ENCODE measurements at places on chromosomes 5 and 9.

- peaks cover 6% of the 10 kb centered on the region for H3K36me3 ChIP-seq
- peaks cover 23% of the 10 kb centered on the region for H3K4me1 ChIP-seq
- no peak overlapping the region for H3K4me3 ChIP-seq
- H3K27me3 ChIP-seq, result no peaks in the 10 kb centered on the region
Observed at GRCh38 chr5:55694152-55694830, 17.8 kb downstream of the SLC38A9 start.

- H3K27ac ChIP-seq, result no peak overlapping the region
- no peak overlapping the region for H3K4me3 ChIP-seq
- H3K36me3 ChIP-seq, result no peaks in the 10 kb centered on the region
- no peaks in the 10 kb centered on the region for H3K27me3 ChIP-seq
Observed at GRCh38 chr5:154791535-154791934, 36.4 kb downstream of the LARP1 start.

DNA sequence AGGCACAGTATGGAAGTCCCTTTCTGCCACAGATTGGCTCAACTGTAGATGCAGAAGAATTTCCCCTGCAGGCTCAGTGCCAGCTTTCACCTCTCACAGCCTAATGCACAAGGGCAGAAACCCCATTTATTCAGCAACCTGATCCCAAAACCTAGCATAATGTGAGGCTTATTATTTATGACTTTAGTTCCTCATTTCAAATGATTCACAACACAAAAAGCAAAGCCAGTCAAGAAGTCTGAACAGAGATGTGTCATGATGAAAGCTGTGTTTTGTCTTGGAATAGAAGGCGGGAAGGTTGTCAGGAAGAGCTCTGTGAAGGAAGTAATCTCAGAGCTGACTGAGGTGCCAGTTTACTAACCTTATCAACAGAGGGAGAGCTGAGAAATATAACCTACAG lies 369.7 kb downstream of the LRRC70 start:
- no peak overlapping the region for H3K4me3 ChIP-seq
- no peaks in the 10 kb centered on the region for H3K4me1 ChIP-seq
- no peaks in the 10 kb centered on the region for H3K36me3 ChIP-seq
- no peak overlapping the region for H3K27ac ChIP-seq
- H3K27me3 ChIP-seq, result no peaks in the 10 kb centered on the region

DNA sequence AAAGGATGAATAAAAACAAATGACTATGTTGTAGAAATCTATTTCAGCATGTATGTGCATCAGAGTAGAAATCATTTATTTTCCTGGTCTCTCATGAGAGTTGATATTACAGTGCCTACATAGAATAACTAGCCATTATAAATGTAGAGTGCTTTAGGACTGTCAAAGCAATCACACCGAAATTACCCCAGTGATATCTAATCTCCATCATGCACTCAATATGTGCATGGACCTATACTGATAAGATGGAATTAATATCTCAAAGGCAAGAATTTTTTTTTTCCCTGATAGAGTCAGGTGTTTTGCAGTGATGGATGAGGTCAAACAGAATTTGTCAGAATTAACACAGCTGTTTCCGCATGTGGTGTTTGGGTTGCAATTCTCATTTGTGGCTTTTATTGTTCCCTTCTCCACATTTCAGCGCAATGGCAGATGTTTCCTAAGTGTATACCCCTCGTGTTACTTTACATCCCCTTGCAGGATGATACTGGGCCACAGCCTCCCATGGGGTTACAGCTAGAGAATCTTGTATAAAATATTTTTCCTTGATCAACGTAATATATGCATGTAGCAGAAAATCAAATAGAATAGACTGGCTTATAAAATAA lies 298.8 kb downstream of the RASEF start:
- H3K4me1 ChIP-seq, result no peaks in the 10 kb centered on the region
- DNase-seq, result no peak
- no peaks in the 10 kb centered on the region for H3K27me3 ChIP-seq
- no peak overlapping the region for H3K4me3 ChIP-seq

- H3K36me3 ChIP-seq, result no peaks in the 10 kb centered on the region
- DNase-seq, result no peak
- H3K4me1 ChIP-seq, result no peaks in the 10 kb centered on the region
Observed at GRCh38 chr9:3855929-3856328, 330.1 kb upstream of the RFX3 start.

GRCh38 chr5:124741711-124742496 lies 4.5 kb downstream of the ZNF608 start:
- H3K27me3 ChIP-seq, result no peaks in the 10 kb centered on the region
- peak overlapping the region; percentile 63 for H3K4me3 ChIP-seq
- peak; percentile 33 for DNase-seq
- H3K4me1 ChIP-seq, result peaks cover 72% of the 10 kb centered on the region
- no peaks in the 10 kb centered on the region for H3K36me3 ChIP-seq

GRCh38 chr9:80556631-80557030 lies 984.9 kb downstream of the TLE4 start:
- no peak for DNase-seq
- no peak overlapping the region for H3K4me3 ChIP-seq
- H3K36me3 ChIP-seq, result no peaks in the 10 kb centered on the region
- H3K4me1 ChIP-seq, result no peaks in the 10 kb centered on the region

- H3K27ac ChIP-seq, result peak overlapping the region; percentile 41
- no peak overlapping the region for H3K4me3 ChIP-seq
- H3K36me3 ChIP-seq, result no peaks in the 10 kb centered on the region
- H3K27me3 ChIP-seq, result no peaks in the 10 kb centered on the region
- H3K4me1 ChIP-seq, result peaks cover 16% of the 10 kb centered on the region
- DNase-seq, result no peak
Observed at GRCh38 chr5:158877124-158877581, 222.6 kb downstream of the EBF1 start.

Data from gastrocnemius medialis (tissue), 4 donors.